Fibroblast of mammary gland (primary cell): ENCODE measurements at places on chromosomes 1 and 21.
A peak's percentile ranks its signal among the peaks of the same experiment; 100 is the strongest.

- no peak for DNase-seq
Observed at GRCh38 chr1:15944308-15945010, 31.4 kb downstream of the ZBTB17 start.

DNA sequence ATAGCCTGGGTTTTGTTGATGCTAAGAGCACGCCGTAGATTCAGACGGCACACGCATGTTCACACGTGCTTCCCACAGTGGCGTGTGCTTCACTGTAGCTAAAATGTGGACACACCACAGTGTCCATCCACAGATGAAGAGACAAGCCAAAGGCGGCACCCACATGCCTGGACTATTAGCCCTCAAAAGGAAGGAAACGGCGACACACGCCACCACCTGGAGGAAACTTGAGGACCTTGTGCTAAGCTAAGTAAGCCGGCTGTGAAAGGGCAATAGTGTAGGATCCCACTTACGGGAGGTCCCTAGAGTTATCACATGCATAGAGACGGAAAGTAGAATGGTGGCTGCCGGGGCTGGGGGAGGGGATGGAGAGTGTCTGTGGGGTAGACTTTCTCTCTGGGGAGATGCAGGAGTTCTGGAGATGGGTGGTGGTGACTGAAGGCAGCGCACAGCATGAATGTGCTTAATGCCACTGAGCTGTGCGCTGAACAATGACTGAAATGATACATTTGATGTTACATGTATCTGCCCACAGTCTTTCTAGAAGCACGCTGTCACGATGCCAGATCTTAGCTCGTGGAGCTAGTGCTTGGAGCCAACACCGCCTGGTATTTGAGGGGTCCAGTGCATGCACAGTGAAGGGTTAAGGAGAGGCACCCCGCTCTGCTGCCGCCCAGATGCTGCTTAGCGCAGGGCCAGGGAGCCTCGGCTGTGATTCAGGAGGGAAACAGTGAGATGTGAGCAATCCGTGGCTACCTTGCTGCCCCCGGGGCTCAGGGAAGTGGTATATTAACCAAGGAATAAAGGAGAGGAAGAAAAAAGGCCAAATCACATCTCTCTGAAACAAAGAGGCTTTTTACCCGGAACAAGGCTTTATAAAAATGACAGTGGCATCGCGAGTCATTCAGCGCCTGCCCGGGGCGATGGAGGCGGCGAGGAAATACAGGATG lies 103.7 kb downstream of the PRDM16 start:
- DNase-seq = no peak

GRCh38 chr1:154186177-154186576 lies 5.7 kb downstream of the TPM3 start:
- DNase-seq = peak; percentile 52

- DNase-seq = no peak
Observed at GRCh38 chr1:3788756-3789420, 7.4 kb downstream of the LRRC47 start.

GRCh38 chr1:29548091-29548490 lies 311.8 kb downstream of the PTPRU start:
- DNase-seq = no peak
